ENCODE measurements at places on chromosomes 6 and 20. TPM values are rescaled to one million over a fixed set of nuclear protein-coding genes. Genes with fewer than 3 reads are reported as not detected.
A peak's percentile ranks its signal among the peaks of the same experiment; 100 is the strongest.

GRCh38 chr20:32966881-32967781 is 37.1 kb downstream of the SUN5 start:
- H3K4me1 ChIP-seq = no peaks in the 10 kb centered on the region
- no peak overlapping the region for H3K4me3 ChIP-seq
- peak; percentile 65 for DNase-seq

- H3K27me3 ChIP-seq = no peaks in the 10 kb centered on the region
- no peaks in the 10 kb centered on the region for H3K4me1 ChIP-seq
- no peak overlapping the region for H3K27ac ChIP-seq
- H3K36me3 ChIP-seq = peaks cover 97% of the 10 kb centered on the region
- no peak for DNase-seq
Measured at GRCh38 chr20:47224857-47225256, 131.6 kb downstream of the ZMYND8 start.

GPLD1 gene
- 55.3 TPM for total RNA-seq

GRCh38 chr6:53918854-53919510 is 124.2 kb downstream of the LRRC1 start:
- no peaks in the 10 kb centered on the region for H3K27me3 ChIP-seq
- no peak for DNase-seq
- peaks cover 24% of the 10 kb centered on the region for H3K36me3 ChIP-seq
- no peak overlapping the region for H3K4me3 ChIP-seq
- no peak overlapping the region for H3K27ac ChIP-seq
- peaks cover 8% of the 10 kb centered on the region for H3K4me1 ChIP-seq

- no peak overlapping the region for H3K4me3 ChIP-seq
- H3K36me3 ChIP-seq = no peaks in the 10 kb centered on the region
- H3K27me3 ChIP-seq = no peaks in the 10 kb centered on the region
- H3K4me1 ChIP-seq = peaks cover 2% of the 10 kb centered on the region
- DNase-seq = no peak
Measured at GRCh38 chr20:12962895-12963294, 45.9 kb upstream of the SPTLC3 start.

Measured in suprapubic skin (tissue), 4 donors.